ENCODE measurements at places on chromosomes 1 and 21.
A peak's percentile ranks its signal among the peaks of the same experiment; 100 is the strongest.

- DNase-seq, result no peak
These were observed 9.9 kb downstream of the CDKN2C start for GRCh38 chr1:50979937-50980336.

GRCh38 chr1:177315261-177315660, 144.5 kb downstream of the BRINP2 start:
- DNase-seq, result no peak

GRCh38 chr1:4147509-4147908, 247.4 kb upstream of the C1orf174 start:
- DNase-seq, result no peak

- no peak for DNase-seq
These were observed 10.9 kb downstream of the MORC3 start for GRCh38 chr21:36330904-36331303.

GRCh38 chr1:41296506-41296905, 54.4 kb upstream of the SCMH1 start:
- DNase-seq, result no peak

DNA sequence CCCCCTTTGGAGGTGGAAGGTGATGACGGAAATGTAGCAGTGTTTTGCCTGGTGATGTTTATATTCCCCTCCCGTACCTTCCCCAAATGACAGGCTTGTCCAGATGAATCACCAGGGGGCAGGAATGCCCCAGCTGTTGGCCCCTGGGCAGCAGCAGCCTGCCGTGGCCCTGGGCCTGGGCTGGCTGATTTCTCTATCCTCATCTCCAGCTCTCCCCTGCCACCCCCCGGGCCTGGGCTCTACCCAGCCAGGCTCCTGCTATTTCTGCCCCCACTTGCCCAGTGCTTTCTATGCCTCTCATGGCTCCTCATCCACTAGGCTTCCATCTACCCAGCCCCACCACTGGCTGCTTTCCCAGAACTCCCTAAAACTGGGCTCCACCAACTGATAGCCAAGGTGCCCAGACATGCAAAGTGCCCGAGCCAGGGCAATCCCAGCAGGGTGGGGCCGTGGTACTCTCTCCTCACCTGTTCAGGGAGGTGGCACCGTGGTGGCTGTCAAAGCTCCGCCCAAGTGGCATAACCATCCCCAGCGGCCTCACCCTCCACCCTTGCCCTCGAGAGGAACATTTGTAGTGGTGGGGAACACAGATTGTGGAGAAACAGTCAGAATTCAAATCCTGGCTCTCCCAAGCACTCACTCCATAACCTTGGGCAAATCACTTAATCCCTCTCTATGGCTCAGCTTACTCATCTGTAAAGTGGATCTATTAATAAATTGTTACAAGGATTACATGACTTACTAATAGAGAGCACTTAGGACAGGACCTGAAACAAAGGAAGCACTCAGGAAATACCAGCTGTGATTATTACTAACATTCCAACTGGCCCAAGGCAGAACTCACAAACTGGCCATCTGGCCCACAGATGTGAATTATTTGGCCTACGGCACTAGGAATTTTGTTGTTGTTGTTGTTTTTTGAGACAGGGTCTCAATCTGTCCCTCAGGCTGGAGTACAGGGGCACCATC, 12.8 kb upstream of the ECE1 start:
- DNase-seq, result peak; percentile 36

DNA sequence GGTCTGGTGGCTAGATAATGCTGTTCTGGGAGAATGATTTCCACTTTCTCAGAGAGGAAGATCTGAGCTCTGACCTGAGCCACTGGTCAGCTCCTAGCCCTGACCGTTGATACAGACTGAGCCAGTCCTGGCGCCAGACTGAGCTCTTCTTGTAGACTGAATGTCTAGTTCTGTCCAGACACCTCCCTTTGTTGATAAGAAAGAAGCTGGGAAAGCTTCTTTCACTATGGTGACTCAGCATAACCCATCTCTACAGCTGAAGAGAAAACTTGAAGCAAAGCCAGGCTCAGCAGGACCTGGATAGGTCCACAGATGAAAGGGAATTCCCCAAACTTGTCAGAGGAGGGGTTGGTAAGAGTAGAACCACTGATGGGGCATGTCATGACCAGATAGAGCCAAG, 9.9 kb upstream of the TRABD2B start:
- DNase-seq, result no peak

DNA sequence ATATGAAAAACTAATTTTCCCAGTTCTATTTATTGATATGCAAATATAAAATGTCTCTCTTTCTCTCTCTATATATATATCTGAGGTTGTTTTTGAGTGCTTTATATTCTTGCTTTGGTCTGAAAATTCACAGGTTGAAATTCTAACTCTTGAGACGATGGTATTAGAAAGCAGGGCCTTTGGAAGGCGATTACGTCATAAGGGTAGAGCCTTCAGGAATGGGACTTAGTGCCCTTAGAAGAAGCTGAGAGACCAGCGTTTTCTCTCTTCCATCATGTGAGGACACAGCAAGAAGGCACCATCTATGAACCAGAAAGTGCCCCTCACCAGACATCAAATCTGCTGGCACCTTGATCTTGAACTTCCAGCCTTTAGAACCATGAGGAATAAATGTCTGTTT, 57.4 kb upstream of the PAXBP1 start:
- DNase-seq, result no peak

DNA sequence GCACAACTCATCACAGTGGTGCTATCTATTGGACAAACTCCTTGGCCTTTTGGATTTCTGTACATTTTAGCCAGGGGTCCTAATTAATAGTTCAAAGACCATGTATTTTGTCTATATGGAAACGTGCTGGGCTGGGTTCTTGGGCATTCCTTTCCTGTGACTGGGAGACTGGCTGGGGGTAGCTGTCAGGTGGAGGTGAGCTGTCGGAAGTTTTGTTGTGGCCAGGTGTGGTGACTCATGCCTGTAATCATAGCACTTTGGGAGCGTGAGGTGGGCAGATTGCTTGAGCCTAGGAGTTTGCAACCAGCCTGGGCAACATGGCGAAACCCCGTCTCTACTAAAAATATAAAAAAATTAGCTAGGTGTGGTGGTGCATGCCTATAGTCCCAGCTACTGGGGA, 392.4 kb downstream of the RPS6KC1 start:
- DNase-seq, result no peak

GRCh38 chr1:1170215-1171091, 3.2 kb upstream of the TTLL10 start:
- no peak for DNase-seq

- DNase-seq, result no peak
These were observed 9.9 kb downstream of the SPRTN start for GRCh38 chr1:231347961-231348360.

DNA sequence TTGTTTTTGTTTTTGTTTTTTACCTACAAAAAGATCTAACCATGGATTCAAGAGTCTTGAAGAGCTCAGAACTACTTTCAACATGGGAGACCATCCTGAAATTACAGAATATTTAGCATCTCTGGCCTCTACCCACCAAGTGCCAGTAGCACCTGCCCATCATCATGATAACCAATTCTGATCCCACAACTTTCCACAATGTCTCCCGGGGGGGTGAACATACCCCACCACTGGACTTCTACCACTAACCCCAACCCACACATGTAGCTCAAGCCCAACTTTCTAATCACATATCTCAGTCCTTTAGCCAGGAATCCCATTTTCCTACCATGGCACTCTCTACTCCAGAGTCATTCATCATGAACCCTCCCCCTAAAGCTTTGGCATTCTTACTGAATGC, 15.7 kb upstream of the IFNAR2 start:
- DNase-seq, result no peak

- DNase-seq, result no peak
These were observed 39.4 kb downstream of the KCNJ15 start for GRCh38 chr21:38295997-38296764.

DNA sequence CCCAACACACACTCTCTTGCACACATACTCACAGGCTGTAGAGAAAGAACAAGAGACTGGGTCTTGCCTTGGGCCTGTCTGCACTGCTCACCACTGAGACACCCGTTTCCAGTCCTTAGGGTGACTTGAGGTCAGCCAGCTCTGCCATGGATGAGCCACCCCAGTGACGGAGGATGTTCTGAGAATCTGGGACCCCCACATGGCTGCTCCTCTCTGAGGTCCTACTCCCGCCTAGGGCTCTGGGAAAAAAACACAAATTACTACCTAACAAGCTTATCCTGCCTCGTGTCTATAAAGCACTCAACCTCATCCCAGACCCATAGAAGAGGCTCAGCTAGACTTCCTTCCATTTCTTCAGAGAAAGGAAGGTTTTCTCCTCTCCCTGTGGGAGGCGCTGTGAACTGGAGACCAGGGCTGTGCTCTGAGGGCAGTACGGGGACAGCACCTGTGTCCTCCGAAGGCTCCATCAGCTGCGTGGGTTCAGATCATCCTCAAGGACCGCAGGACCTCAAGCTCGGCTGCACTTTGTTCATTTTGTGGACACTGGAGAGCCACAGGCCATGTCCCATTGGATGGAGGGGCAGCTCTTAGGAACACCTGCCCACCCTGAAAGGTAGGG, 4.3 kb upstream of the CLEC20A start:
- DNase-seq, result no peak

GRCh38 chr1:187853505-187853904, 1024.8 kb downstream of the PLA2G4A start:
- DNase-seq, result no peak

DNA sequence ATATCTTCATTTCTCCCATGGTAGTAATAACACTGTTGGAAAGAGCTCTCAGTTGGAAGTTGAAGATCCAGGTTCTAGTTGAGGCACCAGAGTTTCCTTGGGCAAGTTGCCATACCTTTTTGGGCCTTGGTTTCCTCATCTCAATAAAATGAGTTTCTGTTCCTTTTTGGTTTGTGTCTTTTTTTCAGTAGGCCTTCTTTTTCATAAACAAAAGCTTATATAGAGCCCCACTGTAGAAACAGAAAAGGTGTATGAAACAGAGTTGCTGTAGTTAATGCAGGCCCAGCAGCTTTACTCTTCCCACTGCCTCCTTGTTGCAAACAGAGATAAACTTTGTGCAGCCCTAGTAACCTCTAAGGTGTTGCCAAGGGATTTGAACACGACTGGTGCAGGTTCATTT, 41.7 kb downstream of the WNT4 start:
- DNase-seq, result no peak

- DNase-seq, result no peak
These were observed 25.4 kb upstream of the GPR153 start for GRCh38 chr1:6286266-6286665.

DNA sequence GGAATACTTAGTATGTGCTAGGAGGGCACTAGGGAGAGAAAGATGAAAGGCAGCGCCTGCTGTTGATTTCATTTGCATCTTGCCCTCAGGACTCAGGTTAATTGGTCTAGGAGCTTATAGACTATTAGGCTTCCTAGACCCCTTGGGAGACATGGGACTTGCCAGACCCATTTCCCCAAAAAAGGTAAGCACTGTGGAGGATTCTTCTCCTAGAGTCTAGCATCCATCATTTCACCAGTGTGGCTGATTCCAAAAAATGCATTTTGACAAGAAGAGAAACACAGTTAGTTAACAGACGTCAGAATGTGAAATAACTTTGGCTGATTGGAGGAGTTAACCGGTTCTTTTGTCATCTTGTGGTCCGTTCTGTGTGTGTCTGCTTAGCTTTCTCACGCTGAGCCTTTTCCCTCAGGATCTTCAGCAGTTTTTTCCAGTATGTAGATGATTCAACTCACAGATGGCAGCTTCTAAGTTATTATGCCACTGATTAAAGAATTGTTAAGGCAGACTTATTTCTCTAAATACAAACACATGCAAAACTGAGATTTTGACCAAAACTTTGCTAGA, 108.8 kb downstream of the KIF26B start:
- no peak for DNase-seq

All from AG04449 (cell line).